H4 (cell line): ENCODE measurements at places on chromosomes 5 and 9. TPM values are rescaled to one million over a fixed set of nuclear protein-coding genes. Genes with fewer than 3 reads are reported as not detected.

- DNase-seq, result no peak
Measured at GRCh38 chr9:68819065-68819464, 114.0 kb downstream of the PIP5K1B start.

- DNase-seq, result no peak
Measured at GRCh38 chr5:38284384-38284783, 26.0 kb downstream of the EGFLAM start.

DNA sequence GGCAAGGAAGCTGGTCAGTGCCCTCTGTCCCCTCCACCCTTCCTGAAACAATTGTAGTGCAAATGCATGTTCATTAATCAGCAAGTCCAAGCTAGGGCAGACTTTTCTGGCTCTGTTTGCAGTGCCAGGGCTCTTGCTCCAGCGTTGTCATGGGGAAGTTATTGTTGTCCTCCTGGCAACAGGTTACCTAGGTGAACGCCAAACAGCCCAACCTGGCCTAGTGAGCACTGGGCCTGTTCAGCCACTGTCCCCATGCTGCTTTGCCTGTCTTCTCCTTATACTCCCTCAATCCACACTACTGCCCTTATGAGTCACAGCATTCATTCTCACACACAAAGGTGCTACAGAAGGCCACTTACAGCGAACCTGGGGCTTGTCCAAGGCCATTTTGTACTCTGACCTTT, 34.5 kb upstream of the GLIS3 start:
- DNase-seq, result no peak

The NTNG2 gene
- total RNA-seq, result 0.95 and 1.7 TPM in 2 replicates

GRCh38 chr9:36592801-36593583, 20.3 kb downstream of the MELK start:
- DNase-seq, result no peak

GRCh38 chr5:86968301-86968753, 299.4 kb upstream of the RASA1 start:
- DNase-seq, result peak; percentile 59

GRCh38 chr5:36655161-36655560, 48.8 kb downstream of the SLC1A3 start:
- DNase-seq, result peak; percentile 27

DNA sequence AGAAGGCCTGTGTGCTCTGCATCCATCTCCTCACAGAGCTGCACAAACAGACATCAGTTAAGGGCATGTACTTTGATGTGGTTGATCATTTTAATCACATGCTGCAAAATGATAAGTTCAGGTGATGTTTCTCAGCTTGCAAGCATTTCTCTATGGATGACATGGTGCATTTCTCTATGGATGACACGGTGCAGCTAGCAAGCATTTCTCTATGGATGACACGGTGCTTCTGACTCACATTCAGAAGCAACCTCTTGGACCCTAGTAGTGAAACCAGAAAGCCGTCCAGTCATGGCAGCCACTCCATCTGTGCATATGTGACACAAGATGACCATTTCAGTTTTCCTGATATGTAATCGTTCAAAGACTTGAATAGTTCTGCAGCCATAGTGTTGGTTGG, 24.1 kb upstream of the RNF20 start:
- DNase-seq, result no peak

DNA sequence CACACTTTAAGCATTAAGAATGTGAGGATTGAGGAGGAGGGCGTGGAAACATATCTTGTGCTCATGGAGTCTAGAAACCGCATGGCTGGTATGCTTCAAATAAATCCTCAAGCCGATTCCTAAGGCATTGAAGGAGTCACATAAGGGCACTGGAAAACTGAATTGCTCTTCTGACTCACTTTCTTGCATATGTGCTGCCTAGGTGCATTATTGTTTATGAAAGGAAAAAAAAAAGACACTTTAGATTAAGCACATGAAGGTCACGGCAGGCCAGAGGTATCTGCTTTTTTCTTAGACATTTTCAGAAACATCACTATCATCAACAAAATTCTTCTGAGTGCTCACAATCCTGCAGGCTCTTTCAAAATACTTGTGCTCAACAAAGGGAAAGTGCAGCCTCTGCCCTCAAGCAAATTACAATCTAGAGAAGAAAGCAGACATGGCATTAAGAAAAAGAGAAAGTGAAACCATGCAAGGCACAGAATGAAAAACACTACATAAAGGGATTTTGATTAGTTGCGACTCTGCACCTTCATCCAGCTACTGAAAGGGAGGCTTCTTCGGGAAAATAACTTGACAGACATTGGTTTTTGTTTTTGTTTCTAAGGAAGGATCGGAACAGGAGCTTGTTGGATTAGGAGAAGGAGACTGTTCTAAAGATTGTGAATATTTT, 2117.6 kb downstream of the MAT2B start:
- peak; percentile 26 for DNase-seq
